Pulmonary artery endothelial cell (primary cell): ENCODE measurements at places on chromosomes 6 and 20. TPM values are rescaled to one million over a fixed set of nuclear protein-coding genes. Genes with fewer than 3 reads are reported as not detected.

DNA sequence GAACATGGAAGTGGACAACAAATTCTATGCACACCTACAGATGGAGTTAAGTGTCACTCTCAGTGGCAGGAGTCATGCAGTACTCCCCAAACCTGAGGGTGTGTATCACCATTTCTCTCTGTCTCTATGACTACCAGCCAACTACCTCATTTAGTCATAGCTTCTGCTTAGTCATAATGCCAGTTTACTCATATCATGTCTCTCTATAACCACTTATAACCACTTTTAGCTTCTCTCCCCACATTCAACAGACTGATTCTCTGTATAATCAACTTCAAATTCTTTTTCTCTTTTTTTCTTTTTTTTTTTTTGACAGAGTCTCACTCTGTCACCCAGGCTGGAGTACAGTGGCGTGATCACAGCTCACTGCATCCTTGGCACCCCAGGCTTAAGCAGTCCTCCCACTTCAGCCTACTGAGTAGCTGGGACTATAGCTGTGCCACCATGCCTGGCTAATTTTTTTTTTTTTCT lies 13.8 kb upstream of the GTF3C6 start:
- no peak for DNase-seq

DNA sequence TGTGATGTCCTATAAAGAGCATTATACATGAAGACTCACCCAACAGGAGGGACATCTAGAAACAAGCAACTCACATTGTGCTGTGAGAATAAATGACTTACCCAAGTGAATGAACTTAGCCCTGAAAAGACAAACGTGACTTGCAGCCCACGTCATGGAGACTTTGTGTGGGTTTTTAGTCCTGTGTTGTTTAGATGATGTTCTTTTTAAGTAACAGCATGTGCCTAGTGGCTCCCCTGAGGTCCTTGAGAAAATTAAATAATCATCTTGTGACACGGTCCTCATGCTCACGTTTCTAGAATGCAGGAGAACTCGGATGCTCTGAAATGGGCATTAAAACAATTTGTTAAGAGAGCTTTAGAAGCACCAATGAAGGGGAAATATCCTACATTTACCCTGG lies 165.1 kb downstream of the SASH1 start:
- no peak for DNase-seq

Gene BNIP5
- total RNA-seq = not detected in 2 replicates

- no peak for DNase-seq
Measured at GRCh38 chr20:1595333-1595732, 24.5 kb downstream of the SIRPB1 start.

DNA sequence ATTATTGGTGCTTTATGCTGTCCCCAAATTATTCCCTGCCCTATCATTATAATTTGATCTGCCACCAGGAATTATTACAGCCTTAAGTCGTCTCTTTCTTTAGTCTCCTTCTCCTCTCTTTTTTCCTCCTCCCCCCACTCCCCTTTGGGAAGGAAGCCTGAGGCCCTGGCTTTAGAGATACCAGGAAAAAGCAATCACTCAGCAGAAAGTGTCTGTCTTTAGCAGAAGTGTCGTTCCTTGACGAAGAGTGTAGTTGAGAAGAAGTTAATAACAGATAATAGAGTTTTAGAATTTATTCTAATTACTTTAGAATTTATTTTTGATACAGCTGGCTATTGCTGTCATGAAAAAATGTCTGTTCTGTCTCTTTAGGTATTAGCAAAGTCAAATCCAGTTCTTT lies 16.5 kb downstream of the LIN28B start:
- no peak for DNase-seq

Gene TUBB2A
- 45.6 and 100 TPM in 2 replicates for total RNA-seq

DNA sequence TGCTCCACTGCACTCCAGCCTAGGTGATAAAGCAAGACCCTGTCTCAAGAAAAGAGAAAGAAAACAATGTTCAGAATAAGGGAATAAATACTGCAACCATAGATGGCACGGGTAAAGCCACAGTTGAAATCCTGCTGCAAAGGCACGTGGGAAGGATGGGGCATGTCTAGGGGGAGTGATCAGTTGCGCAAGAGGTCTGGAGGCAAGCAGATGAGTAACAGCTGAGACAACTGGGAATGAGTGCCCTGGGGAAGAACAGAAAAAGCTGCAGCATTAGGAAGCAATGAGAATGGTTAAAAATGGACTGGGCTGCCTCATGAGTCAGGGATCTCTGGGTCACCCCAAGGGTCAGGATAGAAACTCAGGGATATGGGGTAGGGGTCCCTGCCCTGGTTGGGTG lies 96.3 kb downstream of the GMPR start:
- DNase-seq = no peak

DNA sequence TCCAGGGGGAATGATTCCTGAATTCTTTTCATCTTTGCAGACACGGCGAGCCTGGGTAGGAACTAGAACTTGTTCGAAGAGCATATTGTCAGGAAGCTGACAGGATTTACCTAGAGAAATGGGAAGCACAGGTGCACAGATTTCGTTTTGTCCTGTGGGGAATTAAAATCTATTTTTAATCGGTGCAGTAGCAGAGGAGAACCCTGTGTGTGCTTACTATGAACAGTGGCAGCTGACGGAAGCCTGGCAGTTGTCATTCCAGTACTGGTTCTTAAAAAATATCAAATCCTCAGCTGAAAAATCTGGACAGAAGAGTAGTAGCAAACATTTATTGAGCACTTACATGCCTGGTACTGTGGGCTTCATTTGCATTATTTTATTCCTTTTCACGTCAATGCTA lies 609.0 kb downstream of the QKI start:
- no peak for DNase-seq

- DNase-seq = no peak
Measured at GRCh38 chr20:9500121-9500520, 14.3 kb upstream of the LAMP5 start.

GRCh38 chr6:130907687-130908086 lies 80.5 kb downstream of the SMLR1 start:
- DNase-seq = no peak

GRCh38 chr6:132482581-132482980 lies 30.3 kb downstream of the STX7 start:
- DNase-seq = no peak

Gene UNC5CL
- 0.04 and 0.07 TPM in 2 replicates for total RNA-seq

Gene SYCP2L
- total RNA-seq = not detected in 2 replicates

Gene CMTR1
- 32.6 and 61.9 TPM in 2 replicates for total RNA-seq

Gene PACSIN1
- total RNA-seq = not detected in 2 replicates

Gene OPRL1
- 2.0 and 2.6 TPM in 2 replicates for total RNA-seq

Gene CENPQ
- total RNA-seq = 6.3 and 8.2 TPM in 2 replicates

Gene COL21A1
- total RNA-seq = 0.13 and 1.4 TPM in 2 replicates

Gene SLC16A10
- total RNA-seq = not detected in 2 replicates

- no peak for DNase-seq
Measured at GRCh38 chr20:944148-944547, 28.0 kb upstream of the ANGPT4 start.

DNA sequence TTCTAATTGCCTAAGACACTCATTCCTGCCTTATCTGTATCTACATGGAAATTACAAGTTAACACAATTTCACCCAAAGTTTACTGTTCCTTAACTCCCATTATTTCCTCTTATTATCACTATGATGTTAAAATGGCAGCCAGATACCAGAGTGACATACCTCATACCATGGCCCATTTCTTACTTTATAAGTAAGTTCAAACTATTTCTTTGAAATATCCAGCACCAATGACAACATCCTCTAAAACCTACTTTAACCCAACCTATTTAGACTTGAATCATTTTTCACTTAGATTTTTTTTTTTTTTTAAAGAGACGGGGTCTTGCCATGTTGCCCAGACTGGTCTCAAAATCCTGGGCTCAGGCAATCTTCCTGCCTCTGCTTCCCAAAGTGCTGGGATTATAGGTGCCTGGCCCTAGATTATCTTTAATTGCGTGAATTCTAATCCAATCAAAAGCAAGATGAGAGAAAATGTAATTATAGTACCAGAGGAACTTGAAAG lies 10.0 kb downstream of the REV3L start:
- DNase-seq = no peak

Gene EDN3
- total RNA-seq = not detected in 2 replicates

Gene OR2H2
- total RNA-seq = not detected in 2 replicates

Gene LGSN
- not detected in 2 replicates for total RNA-seq

Gene CGAS
- 4.8 and 9.6 TPM in 2 replicates for total RNA-seq

GRCh38 chr6:6317825-6318733 lies 2.4 kb downstream of the F13A1 start:
- DNase-seq = no peak

DNA sequence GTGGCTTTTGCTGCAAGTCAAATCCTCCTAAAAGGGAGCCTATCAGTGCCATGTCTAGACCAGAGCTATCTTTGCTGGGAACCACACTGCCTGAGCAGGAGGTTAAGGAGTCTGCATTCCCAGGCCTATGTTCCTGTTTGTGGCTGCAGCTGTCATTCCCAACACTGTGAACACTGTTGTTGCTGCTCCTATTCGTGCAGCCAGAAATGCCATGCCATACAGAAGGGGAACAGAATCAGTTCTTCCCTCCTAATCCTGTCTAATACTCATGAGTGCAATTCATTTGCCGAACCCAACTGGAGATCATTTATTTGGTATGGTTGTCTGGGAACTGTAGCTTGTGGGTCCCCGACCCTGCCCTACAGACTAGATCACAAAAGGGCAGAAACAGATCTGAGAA lies 406.5 kb upstream of the GJE1 start:
- DNase-seq = no peak

DNA sequence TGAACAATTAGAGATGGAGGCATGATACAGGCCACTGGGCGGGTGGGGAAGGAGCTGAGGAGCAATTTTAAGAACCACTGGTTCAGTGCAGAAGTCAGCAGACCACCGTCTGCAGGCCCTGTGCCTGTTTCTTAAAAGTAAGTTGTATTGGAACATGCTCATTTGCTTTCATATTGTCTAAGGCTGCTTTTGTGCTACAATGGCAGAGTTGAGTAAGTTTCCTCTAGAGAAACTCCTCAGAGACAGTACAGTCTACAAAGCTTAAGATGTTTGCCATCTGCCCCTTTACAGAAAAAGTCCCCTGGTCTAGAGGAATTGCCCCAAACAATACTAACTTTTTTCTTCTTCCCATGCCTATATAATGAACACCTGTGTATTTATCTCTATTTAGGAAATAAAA lies 28.5 kb upstream of the UBE2J1 start:
- DNase-seq = no peak

Gene FNDC1
- not detected in 2 replicates for total RNA-seq
